Activated effector memory CD4-positive, alpha-beta T cell treated with anti-CD3 and anti-CD28 coated beads, Interleukin-2, amount 50 U/mL, for 16 hours (primary cell): ENCODE measurements at places on chromosomes 6 and 20.

GRCh38 chr6:93721386-93722048, 302.2 kb upstream of the EPHA7 start:
- DNase-seq: no peak

- no peak for DNase-seq
Observed at GRCh38 chr6:51528556-51528955, 558.9 kb downstream of the PKHD1 start.

DNA sequence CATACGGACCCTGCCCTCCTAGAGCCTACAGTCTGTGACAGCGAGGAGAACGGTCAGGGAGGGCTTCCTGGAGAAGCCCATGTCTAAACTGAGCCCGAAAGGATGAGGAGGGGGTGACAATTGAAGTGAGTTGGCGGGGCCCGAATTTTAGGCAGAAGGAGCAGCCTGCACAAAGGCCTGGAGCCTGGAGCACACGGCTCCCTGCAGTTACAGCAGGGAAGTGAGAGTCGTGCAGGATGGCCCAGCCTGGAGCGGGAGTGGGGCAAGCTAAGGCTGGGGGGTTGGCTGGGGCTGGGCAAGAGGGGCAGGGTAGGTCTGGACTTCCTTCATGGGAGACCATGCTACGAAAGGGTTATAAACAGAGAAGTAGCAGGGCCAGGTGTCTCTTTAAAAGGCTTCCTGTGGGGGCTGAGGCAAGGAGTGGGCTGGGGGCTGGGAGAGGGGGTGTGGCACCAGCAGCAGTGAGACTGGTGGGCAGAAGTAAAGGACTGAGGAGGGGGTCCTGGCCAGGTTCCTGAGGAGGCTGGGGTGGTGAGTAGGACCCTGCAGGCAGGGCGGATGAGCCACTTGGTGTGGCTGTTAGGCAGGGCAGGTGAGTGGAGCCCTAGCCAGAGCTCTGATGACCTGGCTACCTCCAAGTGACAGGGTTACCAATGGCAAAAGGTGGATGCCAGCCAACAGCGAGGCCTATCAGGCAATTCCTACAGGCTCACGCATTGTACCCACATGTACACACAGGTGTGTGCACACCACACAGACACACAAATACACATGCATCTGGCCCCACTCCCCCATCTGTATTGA, 119.2 kb downstream of the MRPL14 start:
- peak; percentile 31 for DNase-seq

- no peak for DNase-seq
Observed at GRCh38 chr6:31727717-31728671, 1.1 kb downstream of the DDAH2 start.

GRCh38 chr6:150145427-150145826, 2.6 kb downstream of the PPP1R14C start:
- DNase-seq: no peak

DNA sequence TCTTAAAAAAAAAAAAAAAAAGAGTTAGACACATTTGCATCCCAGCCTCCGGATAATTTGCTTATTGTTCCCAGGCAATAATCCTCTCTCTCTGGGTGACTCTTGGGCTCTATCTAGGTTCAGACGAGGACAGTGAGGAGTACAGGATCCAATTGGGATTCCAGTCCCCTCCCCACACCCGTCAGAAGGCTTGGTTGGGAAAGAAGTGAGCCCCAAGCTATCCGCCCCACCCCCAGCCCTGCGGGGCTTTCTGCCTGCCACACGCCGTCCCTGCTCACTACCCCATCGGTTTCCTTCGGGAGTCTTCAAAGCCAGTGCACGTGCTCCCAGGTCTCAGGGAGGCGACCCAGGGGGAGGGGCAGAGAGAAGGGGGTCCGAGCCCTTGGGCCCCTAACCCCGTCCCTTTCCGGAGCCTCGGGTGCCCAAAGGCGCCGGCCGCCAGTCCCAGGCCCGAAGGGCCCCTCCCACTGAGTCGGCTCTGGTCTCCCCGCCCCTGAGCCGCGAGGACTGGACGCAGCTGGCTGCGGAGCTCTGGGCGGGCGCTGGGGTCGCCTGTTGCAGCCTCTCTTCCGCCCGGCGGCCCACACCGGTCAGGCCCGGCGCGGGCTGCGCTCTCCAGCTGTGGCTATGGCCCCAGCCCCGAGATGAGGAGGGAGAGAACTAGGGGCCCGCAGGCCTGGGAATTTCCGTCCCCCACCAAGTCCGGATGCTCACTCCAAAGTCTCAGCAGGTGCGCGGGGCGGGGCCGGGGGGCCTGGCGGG, 2.5 kb downstream of the MYMX start:
- DNase-seq: peak; percentile 66
